Placental pericyte (primary cell): ENCODE measurements at places on chromosomes 4 and X. TPM values are rescaled to one million over a fixed set of nuclear protein-coding genes. Genes with fewer than 3 reads are reported as not detected.

TMEM255A gene
- not detected in 2 replicates for total RNA-seq

AMTN gene
- total RNA-seq, result 0.43 TPM in 1 of 2 replicates, not detected in the other

PAGE2B gene
- total RNA-seq, result not detected in 2 replicates

PSAPL1 gene
- total RNA-seq, result not detected in 2 replicates
